ENCODE measurements at places on chromosomes 2 and 18.

DNA sequence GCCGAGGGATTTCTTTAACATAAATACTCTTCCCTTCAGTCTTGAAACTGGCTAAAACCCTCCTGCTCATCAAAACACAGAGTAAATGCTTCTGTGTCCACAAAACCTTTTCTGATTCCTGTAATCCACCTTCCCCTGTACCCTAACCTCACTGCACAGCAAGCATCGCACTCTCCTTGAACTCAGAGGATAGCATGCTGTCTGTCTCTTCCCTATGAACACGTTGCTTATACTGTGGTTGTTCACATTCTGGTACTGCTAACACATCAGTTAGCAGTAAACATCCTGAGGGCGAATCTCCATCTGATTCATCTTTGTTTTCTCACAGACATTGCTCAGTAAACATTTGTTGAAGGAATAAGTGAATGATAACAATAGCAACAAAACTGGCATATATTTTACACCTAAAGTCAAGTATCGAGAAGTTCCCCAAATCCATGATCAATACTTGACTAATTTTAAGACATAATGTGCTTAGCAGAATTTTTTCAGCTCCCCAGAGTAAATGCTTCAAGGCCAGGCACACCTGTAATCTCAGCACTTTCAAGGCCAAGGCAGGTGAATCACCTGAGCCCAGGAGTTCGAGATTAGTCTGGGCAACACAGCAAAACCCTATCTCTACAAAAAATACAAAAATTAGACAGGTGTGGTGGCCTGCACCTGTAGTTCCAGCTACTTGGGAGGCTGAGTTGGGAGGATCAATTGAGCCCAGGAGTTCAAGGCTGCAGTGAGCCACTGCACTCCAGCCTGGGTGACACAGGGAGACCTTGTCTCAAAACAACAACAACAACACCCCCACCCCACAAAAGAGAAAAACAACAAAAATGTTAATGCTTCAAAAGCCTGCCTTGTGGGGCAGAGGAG, 45.6 kb upstream of the LPIN2 start:
- DNase-seq: no peak

- DNase-seq: no peak
Observed at GRCh38 chr2:183025993-183026392, 12.3 kb downstream of the NCKAP1 start.

GRCh38 chr2:148557844-148558436, 86.6 kb upstream of the EPC2 start:
- no peak for DNase-seq

DNA sequence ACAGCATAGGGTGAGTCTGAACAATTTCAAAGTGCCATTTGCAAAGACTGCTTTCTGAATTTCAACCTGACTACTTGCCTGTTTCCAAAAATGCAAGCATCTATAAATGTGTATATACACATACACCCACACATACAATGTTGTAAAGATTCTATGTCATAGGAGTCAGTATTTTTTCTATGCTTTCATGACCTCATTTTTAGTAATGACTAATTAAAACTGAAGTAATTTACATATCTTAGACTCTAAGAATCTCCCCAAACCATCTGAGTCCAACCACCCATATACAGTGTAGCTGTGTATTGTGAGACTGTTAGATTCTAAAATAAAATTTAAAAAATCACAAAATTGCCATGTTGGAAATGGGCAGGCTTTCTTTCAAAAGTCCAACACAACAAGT, 162.0 kb upstream of the STK17B start:
- no peak for DNase-seq

DNA sequence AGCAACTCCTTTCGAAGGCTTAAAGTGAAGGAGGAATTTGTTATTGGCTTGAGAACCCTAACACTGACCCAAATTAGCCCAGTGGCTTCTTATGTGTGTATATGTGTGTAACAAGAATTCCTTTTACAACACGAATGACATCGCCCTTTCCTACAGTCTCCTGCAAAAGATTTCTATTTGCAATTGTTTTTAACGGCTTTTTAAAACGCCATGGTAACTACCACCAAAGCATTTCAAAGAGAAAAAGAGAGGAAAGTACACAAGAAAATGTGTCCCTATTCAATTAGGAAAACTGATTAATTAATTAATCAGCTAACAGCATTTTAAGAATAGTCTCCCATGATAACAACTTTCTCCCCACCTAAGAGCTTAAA, 58.1 kb downstream of the PAX3 start:
- no peak for DNase-seq
